Mesenchymal stem cell (in vitro differentiated cells and primary cell): ENCODE measurements at places on chromosomes 2 and 18.

DNA sequence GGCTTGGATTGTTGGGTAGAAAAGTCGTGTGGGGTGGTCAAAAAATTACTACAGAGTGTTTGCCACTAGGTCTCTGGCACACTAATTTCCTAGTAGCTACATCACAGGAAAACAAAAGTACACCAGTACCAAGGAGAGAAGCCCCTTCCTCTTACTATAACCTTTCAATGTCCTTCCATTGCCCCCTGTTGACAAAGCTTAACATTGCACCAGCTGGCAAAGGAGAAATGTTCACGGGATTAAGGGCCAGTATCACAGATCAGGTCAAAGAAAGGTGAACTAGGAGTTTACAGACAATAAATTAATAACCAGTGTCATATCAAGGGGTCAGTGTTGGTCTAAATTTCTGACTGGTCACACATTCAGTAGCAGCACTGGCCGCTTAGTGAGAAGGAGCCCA is 1139.6 kb upstream of the FAM98A start:
- no peak for DNase-seq

- peak; percentile 82 for DNase-seq
Measured at GRCh38 chr2:128305555-128306080, 13.1 kb downstream of the HS6ST1 start.

- peak; percentile 12 for DNase-seq
Measured at GRCh38 chr2:181430406-181431118, 26.6 kb upstream of the ITGA4 start.

GRCh38 chr2:125254010-125254409 is 1228.9 kb downstream of the CNTNAP5 start:
- no peak for DNase-seq

DNA sequence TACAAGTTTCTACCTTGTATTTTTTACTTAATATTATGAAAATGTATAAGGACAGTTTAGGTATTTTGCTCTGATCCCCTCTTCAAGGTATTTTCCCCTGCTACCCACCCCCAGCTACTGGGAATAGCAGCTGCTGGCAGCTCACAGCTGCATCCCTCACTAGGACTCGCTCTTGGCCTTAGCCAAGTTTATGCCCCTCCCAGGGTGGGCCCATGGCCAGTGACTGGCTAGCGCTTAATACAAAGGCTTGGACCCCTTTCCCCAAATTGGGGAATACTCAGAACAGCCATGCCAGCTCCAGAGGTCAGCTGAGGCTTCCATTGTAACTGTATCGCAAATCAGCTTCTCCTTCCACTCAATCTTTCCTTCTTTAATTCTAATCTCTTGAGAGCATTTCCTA is 131.3 kb downstream of the GFPT1 start:
- no peak for DNase-seq

GRCh38 chr18:621291-622043 is 24.7 kb downstream of the CLUL1 start:
- DNase-seq, result peak; percentile 15

GRCh38 chr2:241818943-241819270 is 9.9 kb downstream of the NEU4 start:
- no peak for DNase-seq

DNA sequence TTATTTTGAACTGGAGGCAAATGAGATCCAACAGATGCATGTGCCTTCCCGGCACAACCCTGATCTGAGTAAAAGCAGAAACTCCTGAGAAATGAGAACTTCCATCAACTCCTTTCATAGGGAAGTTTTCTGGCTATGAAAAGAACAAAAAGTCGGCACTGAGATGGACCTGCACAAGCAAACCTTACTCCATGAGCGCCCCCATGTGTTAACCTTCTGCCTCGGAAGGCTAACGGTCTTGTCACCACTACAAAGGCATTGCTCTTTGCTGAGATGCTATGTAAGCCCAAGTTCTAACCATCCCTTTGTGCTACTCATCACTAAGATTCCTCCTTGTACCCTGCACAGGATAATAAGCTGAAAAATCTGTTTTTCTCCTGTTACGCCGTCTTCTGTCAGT is 57.3 kb upstream of the SULT1C3 start:
- peak; percentile 9 for DNase-seq

- no peak for DNase-seq
Measured at GRCh38 chr2:111192776-111193368, 72.2 kb downstream of the BCL2L11 start.

- DNase-seq, result peak; percentile 29
Measured at GRCh38 chr2:113872201-113872600, 17.7 kb upstream of the ACTR3 start.

DNA sequence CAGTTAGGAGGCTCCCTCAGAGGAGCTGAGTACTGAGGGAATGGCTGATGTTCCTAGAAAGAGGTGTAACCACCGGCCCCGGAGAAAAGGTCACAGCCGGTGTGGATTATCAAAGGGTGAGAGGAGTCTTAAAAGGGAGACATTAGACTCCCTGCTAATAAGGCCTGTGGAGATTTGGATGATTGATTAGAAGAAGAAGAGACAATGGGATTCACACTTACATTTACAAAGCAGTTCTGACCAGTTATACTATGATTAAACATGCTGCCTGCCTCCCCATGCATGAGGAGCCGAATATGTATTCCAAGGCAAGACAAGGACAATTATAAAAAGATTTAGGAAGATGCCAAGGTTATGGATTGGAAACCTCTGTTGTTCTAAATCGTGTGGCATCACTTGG is 302.4 kb downstream of the SLC4A3 start:
- no peak for DNase-seq

DNA sequence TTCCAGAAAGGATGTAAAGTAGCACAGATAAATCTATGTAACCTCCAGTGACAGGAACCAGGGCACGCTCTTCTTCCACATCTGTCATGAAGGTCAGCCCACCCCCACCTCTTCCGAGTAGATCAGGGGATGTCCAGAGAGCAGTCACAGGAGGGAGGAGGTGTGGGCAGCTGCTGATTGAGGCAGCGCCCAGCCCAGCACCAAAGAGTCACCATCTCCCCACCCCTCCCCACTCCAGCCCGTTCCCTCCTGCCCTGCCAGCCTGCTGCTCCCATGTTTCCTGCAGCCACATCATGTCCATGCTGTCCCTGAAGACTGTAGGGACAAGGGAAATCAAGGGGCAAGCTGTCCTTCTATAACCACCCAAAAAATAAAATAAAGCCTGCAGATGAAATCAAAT is 269.8 kb downstream of the BCL11A start:
- no peak for DNase-seq

DNA sequence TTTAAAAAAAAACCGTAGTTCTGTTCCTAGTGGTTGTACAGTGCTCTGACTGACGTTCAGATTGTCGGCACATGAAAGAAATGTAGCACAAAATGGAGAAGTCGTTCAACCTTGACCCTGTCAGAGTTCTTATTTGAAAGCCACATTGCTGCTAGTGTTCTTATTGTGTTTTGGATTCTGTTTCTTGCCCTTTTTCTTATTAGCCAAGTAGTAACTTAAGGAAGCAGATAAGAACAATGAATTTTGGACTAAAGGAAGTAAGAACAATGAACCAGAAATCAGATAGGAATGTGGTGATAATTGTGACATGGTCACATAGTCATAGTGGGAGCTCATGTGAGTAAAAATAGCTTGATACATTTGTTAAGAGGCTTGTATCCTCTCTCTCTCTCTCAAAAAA is 45.9 kb downstream of the RPIA start:
- DNase-seq, result no peak

GRCh38 chr2:36330473-36331395 is 24.8 kb upstream of the CRIM1 start:
- DNase-seq, result peak; percentile 20

DNA sequence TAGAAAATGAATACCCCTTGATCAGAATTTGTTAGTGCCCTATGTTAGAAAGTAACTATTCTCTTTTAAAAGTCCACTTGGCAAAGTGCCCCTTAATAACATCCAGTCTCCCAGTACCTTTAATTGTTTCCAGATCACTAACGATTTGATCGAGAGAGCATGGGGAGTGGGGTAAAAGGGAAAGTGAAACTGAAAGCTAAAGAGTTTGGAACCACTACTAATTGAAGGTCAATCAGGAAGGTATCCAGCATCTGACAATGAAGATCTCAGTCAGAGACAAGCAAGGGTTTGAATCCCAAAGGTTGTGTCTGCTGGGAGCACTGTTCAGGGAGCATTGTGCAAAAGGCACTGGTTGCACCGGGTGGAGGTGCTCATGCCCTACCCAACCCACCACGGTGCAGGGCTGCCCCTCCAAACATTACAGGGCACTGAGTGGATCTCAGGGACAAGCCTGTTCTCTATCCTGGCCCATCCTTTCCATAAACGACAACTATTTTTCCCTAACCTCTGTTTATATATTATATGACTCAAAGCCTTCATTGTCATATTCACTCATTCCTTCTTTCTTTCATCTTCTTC is 14.6 kb upstream of the RIT2 start:
- DNase-seq, result peak; percentile 6

DNA sequence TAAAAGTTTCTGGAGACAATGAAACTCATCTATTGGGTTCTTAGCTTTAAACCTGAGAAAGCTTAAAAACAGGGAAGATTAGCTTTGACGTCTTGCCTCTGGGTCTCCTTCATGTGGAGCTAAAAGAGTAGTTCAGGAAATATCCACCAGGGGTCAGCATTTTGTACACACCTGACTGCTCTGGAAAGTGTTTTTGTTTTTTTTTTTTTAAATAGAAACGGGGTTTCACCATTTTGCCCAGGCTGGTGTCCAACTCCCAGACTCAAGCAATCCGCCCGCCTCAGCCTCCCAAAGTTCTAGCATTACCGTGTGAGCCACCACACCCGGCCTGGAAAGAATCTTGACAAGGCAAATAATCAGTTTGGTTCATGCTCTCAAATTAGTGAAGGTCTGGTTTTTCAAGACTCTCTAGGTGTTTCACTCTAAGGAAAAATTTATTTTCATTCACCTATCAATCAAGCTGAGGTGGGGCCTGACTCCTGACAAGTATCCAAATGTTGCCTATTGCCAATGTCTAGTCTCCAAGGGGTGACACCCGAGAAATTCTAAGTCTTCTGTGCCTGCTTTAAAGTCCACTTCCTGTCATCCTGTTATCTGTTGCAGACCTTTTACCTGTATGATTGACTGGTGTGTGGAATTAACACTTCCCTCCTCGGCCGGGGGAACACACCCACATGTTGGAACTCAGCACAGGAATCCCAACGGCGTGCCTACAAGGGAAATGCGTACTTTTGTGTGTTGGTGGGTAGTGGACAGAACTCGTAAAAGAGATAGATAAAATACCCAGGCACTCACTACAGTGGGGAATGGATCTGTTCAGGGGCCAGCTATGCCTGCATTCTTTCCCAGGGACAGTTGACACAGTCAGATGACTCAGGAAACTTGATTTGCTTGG is 11.3 kb downstream of the IL1RN start:
- peak; percentile 69 for DNase-seq

- no peak for DNase-seq
Measured at GRCh38 chr2:202022755-202023154, 10.9 kb upstream of the FZD7 start.

GRCh38 chr2:168602846-168603401 is 146.9 kb downstream of the CERS6 start:
- no peak for DNase-seq

DNA sequence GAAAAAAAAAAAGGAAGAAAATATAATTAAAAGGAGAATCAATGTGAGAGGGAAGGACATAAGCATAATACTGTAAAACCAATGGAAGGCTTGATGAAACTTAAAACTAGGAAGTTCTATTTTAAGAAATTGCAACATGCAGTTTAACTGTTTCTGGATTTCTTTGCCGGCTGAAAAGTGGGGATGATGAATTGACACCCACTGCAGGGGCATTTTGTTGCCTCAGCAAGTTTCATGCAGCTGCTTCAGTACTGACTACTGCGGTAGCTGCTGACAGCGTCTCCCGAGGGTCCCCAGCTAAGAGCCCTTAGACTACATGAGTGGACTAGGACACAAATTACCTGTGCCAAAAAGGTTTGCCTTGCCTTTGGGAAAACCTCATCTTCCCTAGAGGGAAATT is 69.2 kb downstream of the B3GNT2 start:
- peak; percentile 48 for DNase-seq

- no peak for DNase-seq
Measured at GRCh38 chr2:157216286-157216965, 41.1 kb upstream of the GALNT5 start.

DNA sequence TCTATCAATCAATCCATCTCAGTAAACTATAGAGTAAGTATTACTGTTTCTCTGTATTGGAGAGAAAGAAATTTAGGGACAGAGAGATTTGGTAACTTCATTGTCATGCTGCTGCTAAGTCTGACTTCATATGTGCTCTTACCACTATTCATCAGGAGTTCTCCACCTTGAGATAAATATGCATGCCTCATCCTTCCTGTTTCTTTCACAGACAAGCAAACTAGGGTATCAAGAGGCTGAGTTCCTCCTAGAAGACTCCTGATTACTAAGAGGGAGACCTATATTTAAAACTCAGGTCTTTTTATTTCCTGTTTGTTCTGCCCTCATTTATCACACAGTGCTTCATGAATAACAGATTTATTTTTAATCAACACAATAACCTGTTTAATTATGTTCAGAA is 34.1 kb downstream of the RIT2 start:
- DNase-seq, result no peak

- no peak for DNase-seq
Measured at GRCh38 chr2:176321916-176322315, 52.7 kb downstream of the MTX2 start.

- no peak for DNase-seq
Measured at GRCh38 chr2:203603456-203604389, 68.6 kb upstream of the RAPH1 start.

GRCh38 chr18:77478646-77479442 is 229.2 kb downstream of the GALR1 start:
- DNase-seq, result no peak

- peak; percentile 90 for DNase-seq
Measured at GRCh38 chr2:21438949-21439348, 315.2 kb downstream of the TDRD15 start.

DNA sequence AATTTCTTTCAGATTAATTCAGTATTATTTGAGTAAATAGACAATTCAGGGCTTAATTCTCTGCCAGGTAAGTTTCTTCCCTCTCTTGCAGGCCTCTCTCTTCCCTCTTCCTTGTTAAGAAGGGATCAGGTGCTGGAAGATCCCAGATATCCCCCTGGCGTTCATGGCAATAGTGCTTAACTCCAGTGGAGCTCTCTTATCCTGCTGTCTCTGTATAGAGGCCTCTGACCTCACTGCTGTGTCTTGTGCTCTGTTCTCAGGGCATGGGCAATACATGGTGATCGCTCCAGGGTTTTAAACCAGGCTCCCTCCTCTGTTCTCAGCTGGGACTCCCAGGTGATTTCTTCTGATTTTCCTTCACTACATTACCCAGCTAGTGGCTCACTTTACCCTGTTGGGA is 226.8 kb downstream of the MC4R start:
- no peak for DNase-seq
